Omental fat pad (tissue), 4 donors: ENCODE measurements at places on chromosomes 3 and 15. TPM values are rescaled to one million over a fixed set of nuclear protein-coding genes. Genes with fewer than 3 reads are reported as not detected.

The SKOR1 gene
- total RNA-seq = 0.19 TPM

The GOLGA8N gene
- 9.2 TPM for total RNA-seq

- DNase-seq = no peak
Measured at GRCh38 chr15:69253156-69253555, 45.6 kb upstream of the PAQR5 start.

The MAPKBP1 gene
- 24.1 TPM for total RNA-seq

DNA sequence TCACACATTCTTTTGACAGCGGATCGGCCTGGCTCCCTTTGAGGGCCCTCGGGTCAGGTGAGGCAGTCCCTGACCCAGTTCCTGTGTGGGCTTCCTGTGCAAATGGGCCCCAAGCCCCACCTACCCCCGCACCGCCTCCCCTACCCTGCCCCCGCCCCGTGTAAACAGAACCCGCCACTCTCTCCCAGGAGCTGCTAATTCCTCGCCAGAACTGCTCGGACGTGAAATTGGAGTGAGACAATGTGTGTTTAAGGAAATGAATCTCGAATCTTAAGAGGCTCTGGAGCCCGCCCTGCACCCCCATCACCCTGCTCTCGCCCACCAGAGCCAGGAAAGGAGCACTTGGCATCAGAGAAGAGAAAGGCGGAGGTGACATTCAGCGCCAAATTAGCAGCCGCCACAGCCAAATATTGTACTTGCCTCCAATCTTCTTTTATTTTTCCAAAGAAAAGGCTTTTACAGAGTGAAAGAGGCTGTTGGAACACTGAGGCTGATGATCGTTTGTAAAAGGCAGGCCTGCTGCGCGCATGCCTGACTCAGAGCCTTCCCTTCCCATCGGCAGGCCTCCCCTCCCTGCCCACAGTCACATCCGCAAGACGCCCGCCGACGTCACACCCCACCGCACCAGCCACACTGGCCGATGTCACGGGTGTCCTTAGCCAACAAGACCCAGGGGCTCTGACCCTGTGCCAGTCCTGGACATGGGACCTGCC lies 53.1 kb downstream of the CACNA2D2 start:
- DNase-seq = peak; percentile 58

The TM6SF1 gene
- total RNA-seq = 32.0 TPM

DNA sequence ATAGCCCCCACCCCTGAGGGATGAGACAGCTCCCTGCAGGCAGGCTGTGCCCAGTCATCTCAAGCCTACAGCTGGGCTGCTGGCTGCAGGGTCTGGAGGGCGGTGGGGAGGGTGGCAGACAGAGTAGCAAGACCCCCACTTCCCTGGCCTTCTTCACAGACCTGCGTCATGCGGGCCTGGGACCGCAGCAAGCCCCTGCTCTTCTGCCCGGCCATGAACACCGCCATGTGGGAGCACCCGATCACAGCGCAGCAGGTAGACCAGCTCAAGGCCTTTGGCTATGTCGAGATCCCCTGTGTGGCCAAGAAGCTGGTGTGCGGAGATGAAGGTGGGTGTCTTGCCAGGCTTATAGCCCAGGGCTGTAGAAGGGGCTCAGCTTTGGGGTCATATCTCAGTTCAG lies 25.0 kb downstream of the PPCDC start:
- no peak for DNase-seq

The IGDCC3 gene
- total RNA-seq = not detected

DNA sequence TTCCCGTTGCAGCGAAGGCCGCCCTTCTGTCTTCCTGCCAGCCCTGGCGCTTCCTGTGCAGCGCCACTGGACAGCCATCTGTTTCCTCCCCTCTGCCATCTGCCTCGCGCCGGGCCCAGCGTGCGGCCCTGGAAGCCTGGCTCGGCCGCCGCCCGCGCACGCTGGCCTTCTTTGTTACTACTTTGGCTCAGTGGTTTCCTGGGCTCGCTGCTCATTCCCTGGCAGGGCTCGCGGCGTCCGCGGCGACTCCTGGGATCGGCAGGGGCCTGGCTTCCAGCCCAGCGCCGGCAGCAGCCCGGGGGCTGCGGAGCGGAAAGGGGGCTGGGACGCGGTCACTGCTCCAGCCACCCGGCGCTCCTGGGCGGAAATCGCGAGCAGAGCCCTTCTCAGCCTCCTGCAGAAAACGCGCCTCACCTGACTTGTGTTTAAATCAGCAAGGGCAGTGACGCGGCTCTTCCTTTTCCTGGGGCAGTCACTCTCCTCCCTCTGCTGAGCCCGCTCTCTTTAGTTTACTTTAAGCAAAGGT lies 10.0 kb downstream of the CMTM7 start:
- DNase-seq = no peak

The PXYLP1 gene
- 16.2 TPM for total RNA-seq

The ADPRH gene
- total RNA-seq = 19.9 TPM

GRCh38 chr3:172522871-172523818 lies at the start of gene TNFSF10:
Gene TNFSF10, minus strand, starts transcription at chr3:172523430. Its CDS starts 46 bp downstream, at chr3:172523384.
- DNase-seq = no peak

GRCh38 chr3:56782215-56782614 lies 19.5 kb downstream of the ARHGEF3 start:
- no peak for DNase-seq

The RARRES1 gene
- 489 TPM for total RNA-seq

The ITPR1 gene
- total RNA-seq = 42.6 TPM

The FANCD2OS gene
- not detected for total RNA-seq

DNA sequence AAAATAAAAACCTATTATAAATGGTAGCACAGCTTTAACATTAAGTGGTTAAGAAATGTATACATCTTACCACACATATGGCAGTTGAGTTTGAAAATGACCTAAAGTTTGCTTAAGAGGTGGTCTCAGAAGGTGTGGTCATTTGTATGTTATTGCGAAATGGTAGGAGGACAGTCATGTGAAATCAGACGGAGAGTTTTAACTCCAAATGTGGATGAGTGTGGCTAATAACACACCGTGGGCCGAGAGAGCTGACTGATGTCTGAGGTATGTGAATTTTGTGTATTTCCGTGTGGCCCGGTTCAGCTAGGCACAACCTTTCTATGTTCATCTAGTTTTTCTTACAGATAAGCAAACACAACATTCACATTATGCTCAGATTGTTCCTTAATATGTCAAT lies 71.9 kb downstream of the ARNT2 start:
- DNase-seq = no peak

DNA sequence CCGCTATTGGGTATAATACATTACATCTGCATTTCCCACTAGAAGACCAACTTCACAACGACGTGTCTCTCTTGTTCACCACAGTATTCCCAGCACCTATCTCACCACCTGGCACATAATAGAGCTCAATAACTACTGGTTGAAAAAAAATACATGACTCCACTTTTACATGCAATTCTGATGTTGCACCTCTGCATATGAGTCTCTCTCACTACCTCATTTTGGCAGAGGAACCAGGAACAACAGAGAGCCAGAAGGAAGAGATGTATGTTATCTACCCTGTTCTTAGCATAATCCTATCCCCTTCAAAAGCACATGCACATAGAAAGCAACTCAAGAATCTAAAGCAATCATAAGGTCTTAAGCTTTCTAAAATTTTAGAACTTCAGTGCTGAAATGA lies 61.6 kb downstream of the SHQ1 start:
- DNase-seq = no peak

The PLSCR5 gene
- total RNA-seq = not detected

The GPR27 gene
- total RNA-seq = not detected

DNA sequence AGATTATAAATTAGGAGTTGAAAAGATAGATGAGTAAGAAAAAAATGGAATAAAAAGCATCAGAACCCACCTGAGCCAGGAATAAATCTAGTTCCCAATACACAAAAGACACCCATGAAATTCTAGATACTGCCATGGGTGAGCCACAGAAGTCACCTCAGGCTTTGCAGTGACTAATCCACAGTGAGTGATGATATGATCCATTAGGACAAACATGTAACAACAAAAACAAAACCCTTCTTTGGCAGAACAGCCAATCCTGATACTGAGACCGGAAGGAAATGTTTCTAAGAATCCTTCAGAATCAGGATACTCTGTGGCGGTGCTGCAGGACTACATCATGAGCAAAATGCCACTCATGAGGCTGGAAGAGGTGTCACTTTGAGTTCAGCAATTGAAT lies 15.0 kb upstream of the MINDY4B start:
- no peak for DNase-seq

GRCh38 chr3:161977063-161977462 lies 480.5 kb downstream of the OTOL1 start:
- DNase-seq = no peak

DNA sequence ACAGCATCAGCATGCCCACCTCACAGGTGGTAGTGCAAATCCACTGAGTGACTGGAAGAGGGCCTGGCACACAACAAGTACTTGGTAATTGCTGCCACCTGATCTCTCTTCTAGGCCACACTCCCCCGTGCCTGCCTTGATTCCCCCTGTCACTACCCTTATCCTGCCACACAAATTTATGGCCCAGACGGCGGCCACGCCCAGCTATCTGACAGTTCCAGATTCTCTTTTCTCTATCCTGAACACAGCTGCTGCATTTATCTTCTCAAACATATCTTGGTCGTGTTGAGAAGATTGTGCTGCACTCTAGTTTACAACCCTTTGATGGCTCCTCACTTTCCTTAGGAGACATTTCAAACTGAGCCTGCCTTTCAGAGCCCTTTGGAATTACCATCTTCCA lies 585.2 kb downstream of the NTRK3 start:
- no peak for DNase-seq

- DNase-seq = no peak
Measured at GRCh38 chr3:114313426-114313825, 19.6 kb downstream of the TIGIT start.

The TRH gene
- total RNA-seq = not detected

DNA sequence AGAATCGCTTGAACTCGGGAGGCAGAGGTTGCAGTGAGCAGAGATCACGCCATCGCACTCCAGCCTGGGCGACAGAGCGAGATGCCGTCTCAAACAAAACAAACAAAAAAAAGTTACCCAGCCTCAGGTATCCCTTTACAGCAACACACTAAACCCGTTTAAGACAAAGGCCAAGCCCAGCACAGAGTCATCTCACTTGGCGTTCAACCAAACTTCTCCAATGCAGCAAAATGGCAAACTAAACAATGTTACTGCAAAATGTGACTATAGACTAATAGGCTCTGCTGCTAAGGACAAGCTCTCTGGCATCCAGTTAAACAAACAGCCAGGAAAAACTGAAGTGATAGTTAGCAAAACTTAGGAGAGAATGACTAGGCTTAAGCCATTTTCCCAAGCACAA lies 6.4 kb upstream of the FAM219B start:
- DNase-seq = no peak

DNA sequence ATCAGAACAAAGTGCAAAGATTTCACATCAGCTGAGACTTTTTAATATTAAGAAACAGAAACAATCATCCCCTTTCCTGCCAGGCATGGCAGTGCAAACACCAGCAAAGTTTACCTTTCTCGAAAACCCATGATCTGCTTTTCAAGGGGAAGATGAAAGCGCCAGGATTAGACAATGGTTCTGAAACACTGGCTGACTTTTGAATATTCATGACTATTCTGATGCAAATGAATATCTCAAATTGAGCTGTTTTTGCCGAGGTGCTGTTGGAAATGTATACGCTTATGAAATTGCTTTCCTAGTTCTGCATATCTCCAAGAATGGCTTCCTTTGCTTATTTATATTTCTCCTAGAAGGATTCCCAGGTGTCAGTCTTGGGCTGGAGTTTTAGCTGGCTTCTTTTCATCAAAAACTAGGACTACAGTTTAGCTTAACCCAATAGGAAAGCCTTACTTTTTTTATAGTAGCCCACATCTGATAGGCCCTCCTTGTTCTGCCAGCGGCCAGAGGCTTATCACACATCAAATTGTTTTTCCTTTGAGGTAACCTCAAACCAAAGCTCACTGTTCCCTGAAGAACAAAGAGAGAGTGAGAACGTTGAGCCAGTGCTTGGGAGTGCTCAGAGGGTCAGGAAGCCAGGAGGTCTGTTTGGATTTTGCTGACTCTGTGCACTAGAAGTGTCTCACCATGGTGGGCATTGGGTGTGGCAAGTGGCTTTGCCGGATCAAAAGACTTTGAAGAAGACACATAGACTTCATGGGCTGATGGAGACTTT lies 74.0 kb upstream of the PLCL2 start:
- no peak for DNase-seq

DNA sequence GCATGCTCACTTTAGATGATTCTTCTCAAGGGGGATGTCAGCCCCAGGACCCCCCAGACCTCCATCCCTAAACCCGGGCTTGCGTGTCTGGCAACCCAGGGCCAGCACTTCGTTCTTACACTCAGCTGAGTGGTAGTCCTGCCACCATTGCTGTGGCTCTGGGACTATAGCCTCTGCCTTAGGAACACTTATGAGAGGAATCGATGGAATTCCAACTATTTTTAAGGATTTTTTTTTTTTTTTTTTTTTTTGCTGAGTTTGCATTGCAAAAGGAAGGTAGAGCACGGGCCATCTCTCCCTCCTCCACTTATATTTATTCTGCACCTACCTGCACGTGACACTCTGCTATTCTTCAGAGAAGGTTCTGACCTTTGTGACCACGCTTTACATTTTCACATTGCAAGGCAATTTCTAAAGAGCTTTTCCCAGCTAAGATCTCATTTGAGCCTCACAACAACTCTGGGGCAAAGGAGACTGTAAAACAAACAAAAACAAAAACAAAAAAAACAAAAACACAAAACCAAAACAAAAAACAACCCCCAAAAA lies 113.9 kb downstream of the LPP start:
- DNase-seq = no peak

GRCh38 chr15:57662091-57662744 lies 44.3 kb upstream of the POLR2M start:
- no peak for DNase-seq

GRCh38 chr3:129985113-129985512 lies 10.6 kb downstream of the TRH start:
- DNase-seq = no peak

- DNase-seq = no peak
Measured at GRCh38 chr3:129950318-129951046, 24.0 kb upstream of the TRH start.

GRCh38 chr3:119322021-119322834 lies 28.0 kb downstream of the ARHGAP31 start:
- no peak for DNase-seq

The C15orf61 gene
- total RNA-seq = 6.0 TPM

GRCh38 chr15:57476533-57476975 lies 100.2 kb downstream of the CGNL1 start:
- no peak for DNase-seq

The PLA2G4F gene
- not detected for total RNA-seq

DNA sequence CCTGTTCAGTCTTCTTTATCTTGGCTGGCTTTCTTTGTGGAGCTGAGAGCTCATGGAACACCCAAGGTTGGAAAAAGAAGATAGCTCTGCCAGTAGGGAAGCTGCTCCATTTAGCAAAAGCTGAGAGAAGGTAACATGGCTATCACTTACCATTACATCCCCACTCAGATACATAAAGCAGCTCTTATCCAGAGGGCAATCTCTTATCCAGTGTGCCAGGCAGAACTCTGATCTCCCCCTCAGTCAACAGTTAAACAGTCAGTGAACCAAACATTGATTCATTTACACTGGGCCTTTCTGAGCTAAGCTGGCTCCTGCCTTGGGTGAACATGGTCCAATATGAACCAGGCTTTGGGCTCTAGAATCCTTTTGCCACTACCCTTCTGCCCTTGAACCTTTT lies 624.2 kb downstream of the NTRK3 start:
- DNase-seq = no peak
